Activated naive CD8-positive, alpha-beta T cell treated with anti-CD3 and anti-CD28 coated beads, Interleukin-2, amount 10 ng/mL, durations not matched to agents 7 days and 5 days (primary cell): ENCODE measurements at places on chromosomes 1 and 21.

GRCh38 chr1:55886856-55887712 is 671.9 kb upstream of the USP24 start:
- no peak for DNase-seq

DNA sequence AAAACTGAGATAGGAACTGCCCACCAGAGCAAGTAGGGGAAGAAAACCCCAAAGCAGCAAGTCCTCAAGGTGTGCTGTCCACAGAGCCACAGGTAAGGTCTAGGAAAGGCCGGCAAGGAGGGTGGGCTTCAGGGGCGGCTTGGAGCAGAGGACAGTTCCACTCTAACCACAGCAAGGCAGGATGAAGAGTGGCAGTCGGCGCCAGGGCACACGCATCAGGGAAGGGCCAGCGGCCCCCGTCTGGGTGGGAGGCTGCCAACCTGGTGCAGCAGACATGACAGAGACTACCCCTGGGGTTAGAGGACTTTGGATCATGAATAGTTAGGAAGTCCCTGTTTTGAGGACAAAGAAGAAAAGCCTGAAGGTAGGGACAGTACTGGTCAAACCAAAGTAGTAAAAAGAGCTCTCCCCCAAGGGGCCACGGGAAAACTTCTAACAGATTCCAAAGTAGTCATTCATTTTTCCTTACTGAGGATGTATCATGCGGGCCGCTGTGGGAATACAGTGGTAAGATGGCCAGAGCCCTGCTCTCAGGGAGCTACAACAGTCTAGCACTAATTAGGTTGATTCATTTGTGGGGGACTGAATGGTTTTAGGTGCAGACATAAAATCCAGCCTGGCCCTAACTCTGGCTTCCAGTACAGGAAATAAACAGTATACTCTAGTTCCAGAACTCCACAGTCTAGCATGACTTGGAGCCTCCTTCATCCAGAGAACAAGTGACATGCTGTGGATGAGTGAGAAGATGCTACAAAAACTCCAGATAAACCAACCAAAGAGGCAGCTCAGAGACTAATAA is 3.5 kb upstream of the RAP1GAP start:
- DNase-seq = no peak

DNA sequence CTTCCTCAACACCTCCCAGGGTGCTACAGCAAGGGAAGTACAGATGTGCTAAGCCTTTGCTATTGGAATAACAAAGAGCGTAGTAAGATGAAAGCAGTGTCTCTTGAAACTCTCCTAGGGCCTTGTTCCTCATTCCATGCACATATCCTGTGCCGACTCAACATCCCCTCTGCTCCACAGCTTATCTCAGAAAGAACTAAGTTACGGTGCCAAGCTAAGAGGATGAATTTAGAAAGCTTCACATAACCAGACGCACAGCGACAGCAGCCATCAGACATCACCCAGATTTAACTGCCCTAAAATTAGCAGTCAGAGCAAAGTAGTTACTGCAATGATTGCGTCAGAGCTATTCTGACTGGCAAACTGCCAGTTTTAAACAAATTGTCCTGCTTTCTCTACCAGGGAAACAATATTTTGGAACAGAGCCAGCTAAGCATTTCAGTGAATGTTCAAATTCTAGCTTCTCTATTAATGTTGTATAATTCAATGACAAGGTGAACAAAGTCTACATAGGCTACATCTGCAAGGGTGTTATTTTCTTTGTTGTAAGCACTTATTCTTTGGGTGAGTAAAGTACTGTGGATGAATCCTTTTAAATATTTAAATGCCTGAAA is 9.5 kb downstream of the SIPA1L2 start:
- no peak for DNase-seq

DNA sequence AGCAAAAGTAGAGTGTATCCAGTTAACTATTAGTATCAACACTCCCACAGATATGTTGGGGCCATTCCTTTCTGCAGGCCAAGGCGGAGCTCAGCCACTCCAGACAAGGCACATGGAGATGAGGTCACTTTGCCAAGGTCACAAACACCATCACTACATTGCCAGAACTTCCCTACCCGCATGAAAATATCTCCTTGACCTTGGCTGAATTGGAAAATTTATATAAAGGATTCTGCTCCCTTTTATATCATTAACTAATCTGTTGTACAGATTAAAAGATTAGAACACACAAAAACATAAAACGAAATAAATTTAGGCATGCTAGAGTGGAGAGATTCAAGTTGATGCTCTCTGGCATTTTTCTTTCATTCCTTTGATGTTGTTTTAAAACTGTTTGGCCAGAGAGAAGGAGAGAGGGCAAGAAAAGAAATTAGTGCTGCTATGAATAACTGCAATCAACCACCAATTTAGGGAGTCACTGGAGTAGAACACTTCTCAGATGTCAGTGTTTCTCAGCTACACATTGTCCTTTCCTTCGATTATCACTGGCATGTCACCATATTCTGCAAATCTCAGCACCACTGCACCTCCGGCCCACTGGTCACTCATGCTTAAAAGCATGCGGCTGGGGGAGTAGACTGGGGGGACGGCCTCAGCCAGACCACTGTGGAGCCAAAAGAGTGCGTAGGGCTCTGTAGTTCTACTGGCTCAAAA is 78.7 kb upstream of the ATP1B1 start:
- DNase-seq = no peak

- DNase-seq = no peak
Measured at GRCh38 chr21:34639882-34640788, 25.2 kb upstream of the RCAN1 start.

DNA sequence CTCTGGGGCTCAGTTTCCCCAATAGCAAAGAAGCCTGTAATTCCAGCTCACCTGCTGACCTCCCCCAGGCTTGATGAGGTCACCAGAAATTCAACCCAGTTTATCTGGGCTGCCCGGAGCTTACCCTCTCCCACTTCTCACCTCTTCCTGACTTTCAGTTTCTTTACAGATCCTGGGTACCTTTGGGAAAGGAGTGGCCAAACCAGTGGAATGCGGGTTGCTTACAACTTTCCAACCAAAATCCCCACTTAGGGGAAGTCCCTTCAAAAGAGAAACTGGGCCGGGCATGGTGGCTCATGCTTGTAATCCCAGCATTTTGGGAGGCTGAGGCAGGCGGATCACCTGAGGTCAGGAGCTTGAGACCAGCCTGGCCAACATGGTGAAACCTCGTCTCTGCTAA is 5.9 kb upstream of the MARCKSL1 start:
- DNase-seq = no peak

DNA sequence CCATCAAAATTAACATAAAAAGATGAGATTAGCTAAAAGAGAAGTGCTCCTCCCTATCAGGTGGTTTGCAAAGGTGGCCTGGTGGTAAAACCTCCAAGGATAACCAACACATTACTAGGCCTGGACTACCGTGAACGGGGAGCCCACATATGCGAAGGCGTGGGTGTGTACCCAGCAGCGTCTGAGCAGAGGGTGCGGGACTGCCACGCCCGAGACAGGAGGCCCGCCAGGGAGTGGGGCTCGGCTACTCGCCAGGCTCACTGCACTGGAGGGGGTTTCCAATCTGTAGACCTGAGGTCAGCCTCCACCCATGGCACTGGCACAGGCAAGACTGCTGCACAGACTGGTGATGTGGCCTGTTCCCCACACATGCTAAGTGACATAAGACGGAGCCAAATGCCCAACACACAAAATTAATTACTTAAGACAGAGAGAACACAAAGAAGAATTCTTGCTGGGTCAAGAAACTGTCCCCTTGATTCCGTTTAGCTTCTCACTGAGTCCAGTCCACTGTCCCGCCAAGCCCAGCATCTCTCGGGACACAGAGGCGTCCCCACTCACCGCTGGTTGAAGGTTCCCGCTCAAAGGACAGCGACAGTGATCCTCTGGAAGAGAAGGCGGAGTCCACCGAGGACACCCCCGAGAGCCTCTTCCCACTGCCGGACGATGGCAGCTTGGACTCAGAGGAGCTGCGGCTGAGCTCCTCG is 23.4 kb downstream of the RIPK4 start:
- no peak for DNase-seq

GRCh38 chr1:10980094-10980577 is 32.3 kb upstream of the TARDBP start:
- no peak for DNase-seq

DNA sequence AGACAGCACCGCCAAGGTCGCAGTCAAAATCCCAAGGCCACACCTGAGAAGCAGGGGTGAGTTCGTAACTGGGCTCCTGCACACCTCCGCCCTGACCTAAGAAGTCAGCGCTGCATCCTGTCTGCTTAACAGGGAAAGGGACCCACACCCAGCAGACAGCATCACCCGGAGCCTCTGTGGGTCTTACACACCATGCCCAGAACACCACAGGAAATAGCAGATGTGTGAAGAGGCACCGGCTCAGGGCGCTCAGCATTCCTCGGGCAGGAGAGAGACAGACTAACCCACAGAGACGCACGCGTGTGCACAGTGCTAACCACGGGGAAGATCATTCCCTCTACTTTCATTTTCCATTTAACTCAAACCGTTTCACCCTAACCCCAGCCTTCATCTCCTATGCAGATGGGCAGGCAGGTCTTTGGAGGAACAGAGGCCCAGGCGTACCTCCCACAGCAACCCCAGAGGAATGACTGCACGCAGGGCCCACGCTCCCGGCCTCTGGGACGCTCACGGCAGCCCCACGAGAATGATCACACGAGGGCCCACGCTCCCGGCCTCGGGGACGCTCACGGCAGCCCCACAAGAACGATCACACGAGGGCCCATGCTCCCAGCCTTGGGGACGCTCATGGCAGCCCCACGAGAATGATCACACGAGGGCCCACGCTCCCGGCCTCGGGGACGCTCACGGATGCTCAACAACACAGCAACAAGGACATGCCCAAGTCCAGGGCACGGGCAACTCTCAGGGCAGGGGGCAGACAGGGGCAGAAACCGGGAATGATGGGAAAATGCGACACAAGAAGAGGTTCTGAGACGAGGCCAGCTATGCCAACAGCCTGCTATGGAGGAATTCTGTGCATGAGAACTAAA is 20.9 kb downstream of the POFUT2 start:
- DNase-seq = peak; percentile 52

GRCh38 chr1:20987831-20988825 is 188.6 kb downstream of the EIF4G3 start:
- no peak for DNase-seq

DNA sequence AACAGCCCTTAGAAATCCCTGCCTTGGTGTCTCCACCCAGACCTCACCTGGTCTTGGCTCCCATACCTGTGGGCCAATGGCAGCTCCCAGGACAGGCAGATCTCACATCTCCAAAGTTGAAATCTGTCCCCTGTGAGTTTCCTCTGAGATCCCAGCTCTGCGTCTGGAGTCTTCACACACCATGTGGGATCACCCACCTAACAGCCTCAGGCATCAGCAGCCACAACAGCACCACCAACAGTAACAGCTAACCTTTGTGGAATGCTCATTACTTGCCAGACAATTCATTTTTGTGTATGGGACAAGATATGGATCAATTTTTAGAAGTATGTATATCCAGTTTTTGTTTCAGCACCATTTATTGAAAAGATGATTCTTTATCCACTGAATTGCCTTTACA is 523.2 kb downstream of the MATN1 start:
- DNase-seq = no peak

DNA sequence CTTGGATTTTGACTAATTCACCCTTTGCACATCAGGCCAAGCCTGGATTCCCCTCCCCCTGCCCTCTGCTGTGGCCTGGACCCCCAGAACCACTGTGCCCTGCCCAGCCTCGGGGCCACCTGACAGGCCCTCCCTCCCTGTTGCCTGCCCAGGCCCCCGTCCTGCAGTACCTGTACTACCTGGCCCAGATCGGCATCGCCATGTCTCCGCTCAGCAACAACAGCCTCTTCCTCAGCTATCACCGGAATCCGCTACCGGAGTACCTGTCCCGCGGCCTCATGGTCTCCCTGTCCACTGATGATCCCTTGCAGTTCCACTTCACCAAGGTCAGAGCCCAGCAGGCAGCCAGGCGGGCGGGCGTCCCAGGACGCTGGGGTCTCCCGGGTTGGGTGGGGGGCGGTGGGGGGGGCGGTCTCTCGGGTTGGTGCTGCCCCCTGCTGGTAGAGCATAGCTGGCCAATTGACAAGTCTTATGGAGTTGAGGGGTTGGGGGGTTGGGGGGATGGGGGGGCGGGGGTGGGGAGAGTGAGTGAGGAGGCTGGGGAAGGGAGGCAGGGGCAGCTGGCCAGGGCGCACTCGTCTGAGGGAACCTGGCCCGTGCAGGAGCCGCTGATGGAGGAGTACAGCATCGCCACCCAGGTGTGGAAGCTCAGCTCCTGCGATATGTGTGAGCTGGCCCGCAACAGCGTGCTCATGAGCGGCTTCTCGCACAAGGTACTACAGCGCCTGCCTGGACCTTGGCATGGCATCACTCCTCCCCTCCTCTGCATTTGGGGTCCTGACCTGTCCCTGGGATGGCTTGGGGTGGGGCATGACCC is 10.7 kb downstream of the AMPD2 start:
- DNase-seq = no peak

DNA sequence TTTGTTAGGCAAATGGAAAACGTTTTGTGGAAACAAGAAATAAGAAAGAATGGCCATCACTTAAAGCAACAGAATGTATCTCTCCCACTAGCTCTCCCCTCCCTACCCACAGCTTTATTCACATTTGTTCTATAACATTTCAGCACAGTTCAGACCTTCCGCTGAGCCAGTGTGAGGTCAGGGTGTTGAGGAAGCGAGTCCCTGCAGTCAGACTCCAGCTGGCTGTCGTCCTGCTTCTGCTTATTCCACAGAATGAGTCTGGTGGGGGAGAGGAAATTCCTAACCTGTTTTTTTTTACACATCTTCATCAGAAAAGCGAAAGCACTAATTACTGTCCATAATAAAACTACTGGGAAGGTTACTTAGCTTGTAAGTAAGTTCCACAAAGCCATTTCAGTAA is 39.0 kb downstream of the MRPL39 start:
- no peak for DNase-seq

- no peak for DNase-seq
Measured at GRCh38 chr21:24042687-24043086, 1564.6 kb downstream of the MRPL39 start.

- no peak for DNase-seq
Measured at GRCh38 chr1:32885676-32886003, 651 bp upstream of the HPCA start.

DNA sequence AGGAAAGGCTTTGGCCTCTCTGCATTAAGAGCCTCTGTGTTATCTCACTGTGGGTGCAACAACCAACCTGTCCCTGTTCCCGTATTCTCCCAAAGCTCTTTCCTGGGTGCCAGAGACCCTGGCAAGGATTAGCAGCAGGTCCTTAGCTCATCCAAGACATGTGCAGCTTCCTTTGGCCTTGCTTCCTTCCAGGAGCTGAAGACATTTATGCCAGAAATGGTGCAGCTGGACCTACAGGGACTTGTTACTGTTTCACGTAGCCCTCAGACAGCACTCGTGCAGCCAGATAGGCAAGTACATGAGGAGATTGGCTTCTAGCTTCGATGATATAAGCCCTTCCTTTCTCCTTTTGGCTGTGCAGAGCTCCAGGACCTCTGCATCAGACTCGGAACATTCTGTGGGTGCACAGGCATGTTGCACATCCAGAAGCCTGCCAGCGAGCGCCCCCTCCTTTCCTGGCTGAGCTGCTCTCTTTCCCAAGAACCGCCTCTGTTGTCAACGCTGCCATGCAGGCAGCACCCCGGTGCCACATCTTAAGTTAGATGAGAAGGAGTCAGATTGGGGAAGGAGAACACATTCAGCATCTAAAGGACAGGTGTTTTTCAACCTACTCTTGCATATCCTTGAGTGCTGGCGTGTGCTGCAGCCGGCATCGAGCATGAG is 284.5 kb upstream of the PLXNA2 start:
- DNase-seq = no peak
